ENCODE measurements at places on chromosomes 5 and 9.

GRCh38 chr5:99129768-99130501 lies 201.1 kb upstream of the CHD1 start:
- no peak for DNase-seq

- peak; percentile 2 for DNase-seq
These were observed 230.4 kb upstream of the PUM3 start for GRCh38 chr9:3074247-3074646.

DNA sequence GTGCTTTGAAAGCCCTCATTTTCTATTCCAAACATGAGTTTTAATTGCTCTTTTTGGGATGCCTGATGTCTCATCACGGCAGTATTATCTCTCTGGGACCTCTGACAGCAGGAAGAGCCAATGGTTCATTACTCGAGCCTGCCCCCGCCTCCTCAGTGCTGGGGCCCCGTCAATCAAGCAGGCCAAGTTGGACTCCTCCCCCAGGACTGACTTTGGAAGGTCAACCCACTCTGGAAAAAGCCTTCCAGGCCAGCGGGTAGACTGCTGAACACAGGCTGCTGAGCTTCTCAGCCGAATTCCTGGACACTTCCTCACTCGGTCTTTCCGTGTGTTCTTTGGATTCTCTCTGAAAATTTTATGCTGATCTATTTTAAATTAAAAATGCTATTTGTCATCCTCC lies 9.5 kb upstream of the BARHL1 start:
- DNase-seq, result peak; percentile 52

DNA sequence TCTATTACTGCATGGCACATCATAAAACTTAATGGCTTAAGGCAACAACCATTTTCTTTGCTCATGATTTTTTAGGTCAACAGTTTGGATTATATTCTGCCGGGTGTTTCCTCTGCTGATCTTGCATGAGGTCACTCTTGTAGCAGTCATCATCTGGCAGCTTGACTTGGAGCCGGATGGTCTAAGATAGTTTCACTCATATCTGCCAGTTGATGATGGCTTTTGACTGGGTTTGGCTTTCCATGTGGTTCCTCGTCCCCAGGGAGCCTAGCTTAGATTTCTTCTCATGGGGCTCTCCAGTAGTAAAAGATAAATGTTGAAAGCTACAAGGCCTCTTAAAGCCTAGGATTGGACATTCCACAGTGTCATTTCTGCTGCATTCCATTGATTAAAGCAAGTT lies 27.4 kb downstream of the LNPEP start:
- peak; percentile 66 for DNase-seq

DNA sequence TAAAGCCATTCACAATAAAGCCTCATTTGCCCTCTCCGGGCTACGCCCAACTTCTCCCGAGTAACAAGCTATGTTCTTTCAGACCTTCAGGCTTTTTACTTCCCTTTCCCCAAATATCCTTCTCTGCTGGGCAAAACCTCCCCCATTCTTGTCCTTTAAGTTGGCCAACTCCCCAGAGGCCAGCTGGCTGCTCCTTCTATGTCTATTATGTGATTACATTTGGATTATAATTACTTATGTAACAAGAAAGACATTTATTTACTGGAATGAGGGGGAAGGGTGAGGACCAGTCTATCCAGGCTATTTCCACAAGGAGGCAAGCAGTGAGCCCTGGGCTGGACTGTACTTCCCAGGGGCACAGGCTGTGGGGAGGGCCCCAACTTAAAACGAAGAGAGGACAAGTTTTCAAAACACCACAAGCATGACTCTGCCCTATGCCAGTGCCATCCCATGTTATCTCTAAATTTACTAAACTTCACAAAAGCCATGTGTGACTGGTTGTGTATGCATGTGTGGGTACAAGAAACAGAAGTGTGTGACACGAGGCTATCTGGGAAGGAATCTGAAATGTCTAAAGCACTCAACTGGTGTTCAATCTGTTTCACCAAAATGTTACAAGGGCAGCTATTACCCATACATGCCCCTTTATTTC lies 84.5 kb downstream of the GNAQ start:
- no peak for DNase-seq

DNA sequence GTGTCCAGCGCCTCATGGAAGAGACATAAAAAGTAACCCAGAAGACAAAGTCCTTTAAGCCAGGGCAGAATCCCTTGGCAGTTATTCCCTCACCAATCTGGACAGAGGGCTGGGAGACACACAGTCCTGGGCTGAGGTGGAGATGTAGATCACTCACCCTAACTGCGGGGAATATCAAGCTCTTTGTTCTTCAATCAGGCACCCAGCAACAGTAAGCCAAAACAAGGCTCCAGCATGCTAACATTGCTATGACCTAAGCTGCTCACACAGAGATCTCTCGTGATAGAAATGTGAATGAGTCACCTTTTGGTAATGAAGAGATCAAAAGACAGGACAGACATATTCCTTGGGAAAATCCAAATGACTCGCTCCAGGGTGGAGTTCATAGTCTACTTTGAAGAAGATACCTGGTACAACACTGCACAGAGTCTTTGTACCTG lies 101.3 kb downstream of the FBN2 start:
- DNase-seq, result peak; percentile 2

DNA sequence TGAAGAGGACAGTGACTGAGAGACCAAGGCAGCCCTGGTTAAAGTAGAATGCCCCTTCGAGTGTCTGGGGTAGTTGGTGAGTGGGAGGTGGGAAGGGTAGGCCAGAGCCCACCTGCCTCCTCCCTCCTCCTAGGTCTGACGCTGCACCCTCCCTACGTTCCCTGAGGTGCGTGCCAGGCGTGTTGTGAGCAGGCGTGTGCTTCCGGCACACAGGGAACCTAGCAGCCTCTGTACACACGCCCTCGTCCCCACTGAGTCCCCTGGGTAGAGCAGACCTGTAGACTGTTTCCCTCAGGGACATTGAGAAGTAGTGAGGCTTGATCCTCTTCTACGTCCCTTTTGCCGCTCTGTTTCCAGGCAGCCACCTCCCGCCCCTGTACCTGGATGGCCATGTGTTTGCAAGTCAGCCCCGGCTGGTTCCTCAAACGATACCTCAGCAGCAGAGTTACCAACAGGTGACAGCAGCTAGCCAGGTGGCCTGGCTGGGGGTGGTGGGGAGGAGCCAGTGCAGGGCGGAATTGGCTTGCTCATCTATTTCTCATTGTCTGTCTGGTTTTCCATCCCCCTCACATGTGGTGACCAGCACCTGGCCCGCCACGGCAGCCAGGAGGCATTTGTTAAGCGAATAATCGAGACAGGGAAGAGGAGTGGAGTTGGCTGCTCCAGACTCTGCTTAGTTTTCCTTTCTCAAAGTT lies 16.8 kb upstream of the POMT1 start:
- no peak for DNase-seq

DNA sequence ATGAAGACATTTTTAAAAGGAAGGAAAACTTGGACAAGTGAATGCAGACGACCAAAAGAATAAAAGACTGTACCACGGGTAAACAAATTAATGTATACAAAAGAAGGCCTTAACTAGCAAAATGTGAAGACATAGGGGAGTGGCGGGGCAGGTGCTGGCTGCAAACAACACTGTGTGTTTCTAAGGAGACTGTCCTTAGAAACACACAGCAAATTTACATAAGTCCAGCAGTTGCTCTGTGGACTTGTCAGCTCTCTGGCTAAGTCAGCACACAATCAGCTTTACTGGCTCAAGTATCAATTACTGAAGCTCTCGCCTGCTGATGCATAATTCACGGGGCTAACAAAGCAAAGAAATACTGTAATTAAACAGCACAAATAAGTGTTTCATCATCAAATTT lies 24.8 kb downstream of the PTBP3 start:
- no peak for DNase-seq

DNA sequence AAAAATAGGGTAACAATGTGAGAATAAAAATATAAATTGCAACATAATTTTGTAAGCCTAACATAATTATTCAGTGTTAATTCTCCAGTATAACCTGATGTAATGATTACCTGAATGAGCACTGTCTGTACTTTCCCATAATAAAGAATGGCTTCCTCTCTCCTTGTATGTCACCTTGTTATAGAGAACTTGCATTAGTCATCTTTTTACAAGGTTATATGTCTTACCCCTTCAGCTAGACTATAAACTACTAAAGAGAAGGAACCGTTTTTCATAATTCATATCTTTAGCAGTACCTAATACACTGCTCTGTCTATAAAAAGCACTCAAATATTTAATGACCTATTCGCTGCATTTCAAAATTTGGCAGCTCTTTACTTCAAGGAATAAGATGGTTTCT lies 19.8 kb downstream of the STRBP start:
- DNase-seq, result no peak

- DNase-seq, result peak; percentile 57
These were observed 26.8 kb upstream of the CSF1R start for GRCh38 chr5:150113047-150113744.

GRCh38 chr5:91079037-91079436 lies 304.1 kb downstream of the ARRDC3 start:
- no peak for DNase-seq

GRCh38 chr9:126157423-126157822 lies 169.2 kb upstream of the MVB12B start:
- DNase-seq, result no peak

GRCh38 chr5:90855296-90856010 lies 296.9 kb downstream of the ADGRV1 start:
- no peak for DNase-seq

DNA sequence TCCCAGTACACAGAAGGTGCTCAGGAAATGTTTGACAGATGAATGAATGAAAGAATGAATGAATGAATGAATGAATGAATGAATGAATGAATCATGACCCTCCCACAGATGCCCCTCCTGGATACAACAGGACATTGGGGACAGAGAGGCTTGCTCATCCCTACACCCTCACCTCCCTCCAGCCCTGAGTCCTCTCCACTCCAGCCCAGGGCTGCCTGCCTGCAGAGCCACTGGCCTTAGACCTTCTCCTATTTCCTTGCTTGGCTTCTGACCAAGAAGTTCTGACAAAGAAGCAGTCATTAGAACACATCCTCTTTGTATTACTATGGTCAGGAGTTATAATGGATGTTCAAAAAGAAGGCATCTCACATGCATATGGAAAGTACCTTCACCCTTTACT lies 240.7 kb upstream of the DAPK1 start:
- DNase-seq, result no peak

DNA sequence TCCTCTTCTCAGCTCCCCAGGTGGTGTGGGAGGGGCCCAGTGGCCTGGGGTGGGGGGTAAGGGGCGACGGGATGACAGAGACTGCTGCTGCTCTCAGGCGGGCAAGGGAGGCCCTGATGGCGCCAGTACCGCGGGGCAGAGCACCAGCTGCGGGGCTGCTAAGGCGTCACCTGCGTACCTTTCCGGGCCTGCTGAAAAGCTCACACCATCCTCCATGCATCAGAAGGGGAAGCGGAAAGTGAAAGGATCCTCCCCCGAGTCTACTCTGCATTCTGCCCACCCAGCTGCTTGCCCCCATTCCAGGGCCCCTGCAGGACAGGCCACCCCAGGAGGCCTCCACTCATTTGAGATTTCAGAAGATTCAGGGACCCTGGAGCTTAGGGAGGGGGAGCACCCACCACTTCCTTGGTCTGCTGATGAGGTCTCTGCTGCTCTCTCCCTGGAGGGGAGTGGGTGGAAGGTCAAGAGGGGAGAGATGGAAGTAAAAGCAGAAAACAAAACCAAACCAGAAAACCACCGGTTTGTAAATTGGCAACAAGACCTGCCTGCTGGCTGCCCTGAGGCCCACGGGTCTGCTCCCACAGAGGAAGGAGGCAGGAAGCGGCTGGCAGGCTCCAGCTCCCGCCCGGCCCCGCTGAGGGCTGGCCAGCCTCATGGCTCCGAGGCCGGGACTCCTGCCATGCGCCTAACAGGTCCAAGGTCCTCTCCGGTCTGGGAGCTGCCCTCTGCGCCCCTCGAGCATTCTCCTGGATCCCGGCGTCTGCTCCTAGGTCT lies 33.6 kb downstream of the PRRT1B start:
- no peak for DNase-seq

DNA sequence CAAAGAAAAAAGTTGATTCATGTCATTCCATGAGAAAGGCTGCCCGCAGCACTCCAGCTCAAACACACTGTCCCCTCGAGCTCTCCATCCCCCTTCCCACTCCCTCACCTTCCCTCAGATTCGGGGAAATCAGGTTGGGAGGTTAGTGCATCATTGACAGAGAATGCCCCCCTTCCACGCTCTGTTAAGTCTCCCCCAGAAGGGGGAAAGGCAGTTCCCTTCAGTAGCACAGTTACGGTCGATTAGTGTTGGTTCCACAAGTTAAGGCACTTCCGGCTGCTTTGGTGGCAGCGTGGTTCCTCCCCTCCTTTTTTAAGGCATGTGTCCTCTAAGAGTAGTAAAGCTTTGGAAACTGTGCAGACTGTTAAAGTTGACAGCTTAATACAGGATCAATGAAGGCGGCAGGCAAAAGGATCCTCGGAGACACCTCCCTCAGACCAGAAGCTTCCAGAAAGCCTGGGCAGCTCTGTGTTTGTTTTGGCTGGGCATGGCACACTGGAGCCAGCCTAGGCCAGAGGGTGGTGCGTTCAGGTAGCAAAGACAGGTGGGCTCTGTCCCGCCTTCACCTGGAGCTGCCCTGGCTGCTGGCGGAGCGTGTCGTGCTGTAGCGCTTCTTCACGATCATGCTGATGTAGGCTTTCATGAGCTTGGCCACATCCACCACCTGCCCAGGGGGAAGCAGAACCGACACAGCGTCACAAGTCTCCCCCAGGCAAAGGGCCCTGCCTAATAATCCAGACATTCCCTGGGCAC lies 49.5 kb upstream of the RETREG1 start:
- no peak for DNase-seq

GRCh38 chr9:105290418-105290817 lies 46.0 kb downstream of the SLC44A1 start:
- no peak for DNase-seq

- DNase-seq, result no peak
These were observed 102.5 kb upstream of the IFNK start for GRCh38 chr9:27421577-27421976.

DNA sequence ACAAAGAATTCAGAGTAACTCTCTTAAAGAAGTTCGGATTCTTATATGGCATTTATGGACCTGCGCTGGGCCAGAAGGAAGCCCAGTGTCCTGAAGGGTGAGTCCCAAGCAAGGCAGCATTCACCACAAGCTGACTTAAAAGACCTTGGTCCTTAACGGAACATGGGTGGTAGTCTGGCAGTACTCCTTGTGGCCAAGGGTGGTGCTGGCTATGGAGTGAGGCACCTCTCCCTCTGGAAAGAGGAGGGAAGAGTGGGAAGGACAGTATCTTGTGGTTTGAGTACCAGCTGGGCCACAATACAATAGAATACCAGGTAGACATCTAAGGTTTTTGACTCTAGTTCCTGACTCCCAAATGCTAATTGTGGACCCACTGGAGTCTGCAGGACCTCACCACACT lies 425.7 kb upstream of the CYLC2 start:
- no peak for DNase-seq

DNA sequence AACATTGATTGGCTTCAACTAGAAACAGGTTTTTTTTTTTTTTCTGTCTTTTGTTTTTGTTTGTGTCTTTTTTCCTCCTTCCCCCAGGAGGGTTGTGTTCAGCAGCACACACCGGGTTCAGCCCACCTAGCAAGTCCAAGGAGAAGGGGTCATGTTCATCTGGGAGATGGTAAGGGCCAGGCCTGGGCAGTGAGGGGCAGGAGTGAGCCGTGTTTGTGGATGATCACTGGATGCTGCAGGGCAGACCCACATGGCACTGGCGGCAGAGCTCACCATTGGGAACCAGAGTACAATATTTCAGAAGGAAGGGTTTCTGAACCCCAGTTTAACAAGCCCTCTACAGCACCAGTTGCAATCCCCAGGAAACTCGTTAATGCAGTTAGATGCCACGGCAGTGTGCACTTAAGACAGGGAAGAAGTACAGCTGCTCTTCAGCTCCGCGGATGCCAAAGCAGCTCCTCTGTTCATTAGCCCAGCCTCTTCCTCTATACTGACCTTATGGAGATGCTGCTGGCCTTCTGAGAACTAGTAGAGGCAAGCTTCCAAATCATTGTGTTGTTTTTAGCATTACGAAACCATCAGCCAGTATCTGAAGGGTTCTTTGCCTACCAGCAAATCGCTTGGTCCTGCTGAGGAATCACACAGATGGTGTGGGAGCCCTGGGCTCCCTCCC lies 508.2 kb upstream of the WWC1 start:
- no peak for DNase-seq

Data from hepatic stellate cell (primary cell).